ENCODE measurements at places on chromosomes 3 and 15.

DNA sequence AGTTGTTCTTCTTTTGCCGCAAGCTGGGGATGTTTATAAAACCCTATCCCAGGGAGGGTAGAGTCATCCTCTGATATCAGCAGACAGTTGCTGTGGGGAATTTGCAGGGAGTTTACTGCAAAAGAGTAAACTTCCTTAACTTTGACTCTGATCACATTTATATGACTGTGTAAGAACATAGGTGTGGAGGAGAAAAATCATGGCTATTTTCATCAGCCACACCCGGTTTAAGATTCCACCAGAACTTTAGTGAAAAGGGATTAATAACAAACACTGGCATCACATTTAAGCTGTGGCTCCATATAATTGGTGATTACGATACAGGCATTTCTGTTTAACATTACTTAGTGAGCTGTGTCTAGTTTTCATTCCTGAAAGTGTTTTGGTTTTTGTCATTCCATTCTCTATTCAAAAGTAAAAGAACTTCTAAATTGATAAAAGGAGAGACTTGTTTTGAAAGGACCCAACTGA is 143.1 kb downstream of the MYLK start:
- no peak for DNase-seq

- no peak for DNase-seq
Measured at GRCh38 chr15:65072027-65072426, 4.2 kb upstream of the RASL12 start.

- no peak for DNase-seq
Measured at GRCh38 chr3:113747283-113748046, 630 bp downstream of the ATP6V1A start.

GRCh38 chr15:80559761-80560160 is 135.3 kb upstream of the ABHD17C start:
- no peak for DNase-seq

DNA sequence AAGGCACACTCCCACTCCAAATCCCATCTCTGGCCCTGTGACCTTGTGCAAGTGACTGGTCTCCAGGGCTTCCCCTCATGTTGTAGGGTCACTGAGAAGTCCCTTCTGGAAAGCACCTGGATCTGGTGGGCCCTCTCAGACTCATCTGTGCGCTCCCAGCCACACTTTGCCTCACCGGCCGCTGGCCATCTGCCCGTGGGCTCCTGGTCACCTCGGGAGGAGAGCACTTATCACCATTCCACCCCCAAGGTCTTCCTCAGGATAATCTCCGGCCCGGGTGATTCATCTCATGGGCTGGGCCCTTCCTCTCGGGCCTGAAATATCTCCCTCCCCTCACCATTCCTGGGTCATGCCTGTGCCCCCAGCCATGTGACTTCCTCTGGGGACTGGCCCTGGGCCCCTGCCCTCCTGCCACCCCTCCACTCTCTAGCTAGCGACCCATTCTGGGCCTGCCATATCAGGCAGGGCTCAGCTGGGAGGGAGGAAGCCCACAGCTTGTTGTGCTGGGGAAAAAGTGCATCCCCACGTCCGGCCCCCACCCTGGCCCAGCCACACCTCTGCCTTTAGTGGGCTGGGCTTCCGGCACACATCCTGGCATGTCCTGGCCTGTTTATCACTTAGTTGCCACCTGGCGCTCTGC is 10.6 kb upstream of the WNT7A start:
- DNase-seq = peak; percentile 85

DNA sequence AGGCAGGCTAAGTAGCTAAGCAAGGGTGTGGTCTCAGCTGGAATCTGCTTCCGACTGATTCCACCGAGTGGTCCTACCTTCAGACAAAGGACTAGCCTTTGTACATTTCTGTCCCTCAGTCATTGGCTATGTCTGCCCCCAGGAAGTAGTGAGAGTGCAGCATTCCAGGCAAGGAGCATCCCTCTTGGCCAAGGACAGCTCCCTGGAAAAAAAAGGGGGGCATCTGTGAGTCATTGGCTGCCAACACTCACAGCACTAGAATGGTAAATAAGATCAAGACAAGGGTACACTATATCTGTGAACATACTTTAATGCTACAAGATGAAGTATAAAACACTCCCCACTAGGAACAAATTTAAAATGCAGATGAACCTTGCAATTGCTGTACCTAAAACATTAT is 66.8 kb downstream of the STAC start:
- DNase-seq = no peak

DNA sequence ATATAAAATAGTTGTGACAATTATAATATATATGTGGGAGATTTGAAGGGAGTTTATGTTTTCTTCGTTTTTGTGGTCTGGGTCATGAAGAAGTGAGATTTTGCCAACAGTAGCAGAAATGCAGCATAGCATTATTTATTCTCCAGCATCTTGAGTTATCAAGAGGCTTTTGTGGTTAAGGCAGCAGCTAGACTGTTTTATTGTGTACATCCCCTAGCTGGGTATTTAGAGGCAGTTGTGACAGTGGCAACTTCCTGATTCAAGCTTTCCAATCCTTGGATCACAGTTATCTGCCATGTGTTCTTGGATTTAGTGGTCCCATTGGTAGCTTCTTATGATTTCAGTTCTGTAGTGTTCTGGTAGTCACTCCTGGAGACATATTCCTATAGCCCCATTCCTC is 29.0 kb downstream of the ARIH1 start:
- no peak for DNase-seq

GRCh38 chr15:48861813-48862431 is 16.0 kb upstream of the EID1 start:
- peak; percentile 44 for DNase-seq

DNA sequence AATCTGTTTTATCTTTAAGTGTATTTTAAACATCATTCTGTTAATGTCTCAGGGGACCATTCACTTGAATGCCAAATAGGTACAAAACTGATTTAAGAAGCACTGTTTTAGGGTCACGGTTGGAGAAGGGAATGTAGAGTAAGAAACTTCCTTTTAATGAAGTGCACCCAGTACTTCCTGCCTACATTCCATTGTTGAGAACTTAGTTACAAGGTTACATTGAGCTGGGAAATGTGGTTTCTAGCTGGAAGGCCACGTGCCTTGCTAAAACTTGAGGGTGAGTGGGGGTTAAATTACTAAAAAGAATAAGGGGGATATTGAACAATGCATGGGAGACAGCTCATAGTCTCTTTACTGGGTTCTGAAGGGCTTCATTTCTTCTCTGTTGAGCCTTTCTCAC is 78.3 kb upstream of the TBC1D5 start:
- DNase-seq = no peak

- DNase-seq = no peak
Measured at GRCh38 chr3:17936736-17937480, 194.5 kb upstream of the TBC1D5 start.

DNA sequence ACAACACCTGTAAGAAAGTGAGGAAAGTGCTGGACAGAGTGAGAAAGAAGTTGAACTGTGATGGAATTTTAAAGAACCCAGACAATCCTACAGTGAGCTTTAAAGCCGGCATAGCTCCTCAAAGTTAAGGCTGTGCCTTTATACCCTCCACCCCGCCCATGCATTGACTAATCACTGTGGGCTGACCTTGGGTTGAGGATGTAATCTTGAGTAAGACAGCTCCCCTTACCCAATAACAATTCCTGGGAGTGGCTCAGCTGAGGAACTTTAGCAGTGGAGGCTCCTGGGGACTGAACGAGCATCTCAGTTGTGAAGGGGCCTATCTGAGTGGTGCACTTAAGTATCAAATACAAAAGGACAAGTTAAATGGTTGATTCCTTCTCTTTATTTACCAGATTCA is 35.7 kb upstream of the ZNF770 start:
- no peak for DNase-seq

DNA sequence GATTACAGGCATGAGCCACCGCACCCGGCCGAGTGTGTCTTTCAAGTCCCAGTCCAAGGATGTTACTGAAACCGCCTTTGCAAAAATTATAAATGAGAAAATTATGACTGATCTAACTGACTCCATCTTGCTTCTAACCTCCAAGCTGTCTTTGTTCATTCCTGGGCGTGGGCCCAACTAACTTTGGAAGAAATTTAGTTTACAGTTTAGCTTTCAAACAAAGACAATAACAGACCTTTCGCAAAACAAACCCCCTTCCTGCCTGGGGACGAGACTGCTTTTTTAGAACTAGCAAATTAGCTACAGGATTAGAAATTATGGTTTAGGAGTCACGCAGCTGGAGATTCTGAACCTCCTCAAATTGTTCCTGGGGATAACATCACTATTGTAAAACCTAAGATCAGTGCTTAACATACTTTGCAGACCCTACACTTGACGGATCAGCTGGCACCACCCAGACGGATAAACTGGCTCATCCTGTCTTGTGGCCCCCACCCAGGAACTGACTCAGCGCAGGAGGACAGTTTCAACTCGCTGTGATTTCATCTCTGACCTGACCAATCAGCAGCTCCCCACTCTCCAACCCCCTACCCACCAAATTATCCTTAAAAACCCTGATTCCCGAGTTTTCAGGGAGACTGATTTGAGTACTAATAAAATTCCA is 23.8 kb downstream of the NANOGP8 start:
- no peak for DNase-seq

GRCh38 chr3:89699229-89699628 is 591.8 kb downstream of the EPHA3 start:
- no peak for DNase-seq

DNA sequence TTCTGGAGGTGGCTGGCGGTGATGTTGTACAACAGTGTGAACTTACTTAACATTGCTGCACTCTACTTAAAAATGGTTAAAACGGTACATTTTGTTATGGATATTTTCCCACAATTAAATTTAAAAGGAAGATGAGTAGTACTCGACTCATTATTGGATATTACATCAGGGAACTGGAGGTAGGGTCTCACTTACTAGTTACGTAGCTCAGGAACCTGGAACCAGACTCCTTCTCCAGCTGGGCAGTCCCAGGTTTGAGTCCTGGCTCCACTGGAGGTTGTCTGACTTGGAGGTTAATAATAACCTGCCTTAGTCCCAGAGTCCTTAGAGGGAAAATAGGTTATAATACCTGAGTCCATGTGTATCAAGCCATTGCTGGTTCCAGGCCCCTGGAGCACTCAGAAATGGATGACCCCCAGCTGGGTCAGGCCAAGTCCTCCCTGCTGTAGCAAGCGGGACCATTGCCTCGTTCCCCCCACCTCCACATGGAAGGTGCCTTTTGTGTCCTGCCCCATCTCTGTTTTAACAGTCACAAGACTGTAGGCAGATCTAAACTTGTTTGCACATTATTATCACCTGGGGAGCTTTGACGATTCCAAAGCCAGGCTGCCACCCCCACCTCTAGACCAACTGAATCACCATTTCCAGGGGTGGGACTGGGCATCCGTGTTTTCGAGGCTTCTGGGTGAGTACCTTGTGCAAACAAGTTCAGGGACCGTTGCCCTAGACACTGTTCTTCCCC is 126.6 kb downstream of the IGF1R start:
- DNase-seq = no peak

- no peak for DNase-seq
Measured at GRCh38 chr3:133943639-133944141, 48.0 kb upstream of the RAB6B start.

GRCh38 chr15:69762373-69763148 is 309.9 kb downstream of the RPLP1 start:
- no peak for DNase-seq
